ENCODE measurements at places on chromosomes 3 and 15.

GRCh38 chr3:63862804-63863149, 828 bp downstream of the THOC7 start:
- DNase-seq, result no peak

DNA sequence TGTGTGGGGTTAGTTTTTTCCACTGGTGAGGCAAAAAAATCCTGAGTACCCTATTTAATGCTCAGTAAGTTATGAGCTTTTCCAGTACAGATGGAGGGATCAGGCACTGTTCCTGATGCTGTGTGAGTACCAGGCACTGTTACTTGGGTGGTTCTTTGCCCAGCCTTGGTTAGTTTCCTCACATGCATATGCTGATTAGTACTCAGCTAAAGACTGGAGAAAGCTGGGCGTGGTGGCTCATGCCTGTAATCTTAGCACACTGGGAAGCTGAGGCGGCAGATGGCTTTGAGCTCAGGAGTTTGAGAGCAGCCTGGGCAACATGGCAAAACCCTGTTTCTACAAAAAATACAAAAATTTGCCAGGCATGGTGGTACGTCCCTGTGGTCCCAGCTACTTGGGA, 210.3 kb upstream of the SGO1 start:
- DNase-seq, result no peak

DNA sequence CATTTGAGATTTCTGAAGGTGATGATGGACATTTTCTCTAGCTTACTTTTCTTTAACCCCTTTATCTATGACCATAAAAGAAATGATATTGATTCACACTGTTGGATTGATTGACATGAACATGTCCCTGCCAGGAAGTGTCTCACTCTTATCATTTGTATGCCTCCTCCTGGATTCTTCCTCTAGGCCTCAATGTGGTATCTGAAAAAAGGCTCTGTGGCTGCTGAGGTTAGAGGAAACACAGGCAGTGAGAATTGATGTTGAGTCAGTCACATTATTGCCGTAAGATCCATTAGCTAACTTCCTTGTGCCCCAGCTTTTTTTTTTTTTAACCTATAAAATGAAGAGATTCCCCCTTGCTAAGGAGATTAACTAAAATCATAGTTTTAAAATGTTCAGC, 8.0 kb upstream of the THRB start:
- DNase-seq, result no peak

DNA sequence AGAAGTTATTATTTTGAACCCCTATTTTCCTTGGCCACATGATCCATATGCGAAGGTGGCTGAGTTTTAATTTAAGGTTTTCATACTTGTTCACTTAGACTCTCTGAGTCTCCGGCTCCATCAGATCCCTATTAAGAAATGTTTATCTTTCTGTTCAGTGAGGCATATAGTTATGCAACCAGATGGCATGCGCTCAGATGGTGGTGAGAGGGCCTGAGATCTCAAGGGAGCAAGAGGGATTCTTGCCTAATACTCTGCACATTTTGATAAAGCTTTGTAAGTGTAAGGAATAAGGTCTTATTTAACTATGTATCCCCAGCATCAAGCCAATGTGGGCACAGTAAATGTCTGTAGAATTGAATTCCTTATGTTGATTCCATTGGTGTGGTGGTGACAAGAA, 78.9 kb upstream of the DPH6 start:
- DNase-seq, result peak; percentile 79

- peak; percentile 13 for DNase-seq
These were observed 195.5 kb downstream of the SSR3 start for GRCh38 chr3:156359368-156359767.

GRCh38 chr3:33578325-33579177, 138.3 kb upstream of the UBP1 start:
- DNase-seq, result peak; percentile 14

DNA sequence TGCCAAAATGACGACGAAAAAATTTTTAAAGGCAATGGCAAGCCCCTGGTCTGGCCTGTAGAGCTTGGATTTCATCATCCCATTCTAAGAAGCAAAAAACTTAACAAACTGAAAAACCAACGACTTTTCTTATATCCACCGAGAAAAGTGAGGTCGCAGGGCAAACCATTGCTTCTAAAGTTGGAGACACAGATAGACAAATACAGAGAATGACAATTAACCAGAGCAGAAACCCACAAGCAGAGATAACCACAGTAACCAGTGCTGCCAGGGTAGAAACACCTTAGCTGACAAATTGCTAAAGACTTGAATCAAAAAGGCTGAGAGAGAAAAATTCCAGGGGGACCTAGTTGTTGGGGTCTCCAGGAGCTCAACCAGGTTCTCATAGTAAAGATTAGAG, 386.5 kb upstream of the SGO1 start:
- DNase-seq, result no peak

- no peak for DNase-seq
These were observed 429.8 kb upstream of the TPM1 start for GRCh38 chr15:62612771-62613170.

DNA sequence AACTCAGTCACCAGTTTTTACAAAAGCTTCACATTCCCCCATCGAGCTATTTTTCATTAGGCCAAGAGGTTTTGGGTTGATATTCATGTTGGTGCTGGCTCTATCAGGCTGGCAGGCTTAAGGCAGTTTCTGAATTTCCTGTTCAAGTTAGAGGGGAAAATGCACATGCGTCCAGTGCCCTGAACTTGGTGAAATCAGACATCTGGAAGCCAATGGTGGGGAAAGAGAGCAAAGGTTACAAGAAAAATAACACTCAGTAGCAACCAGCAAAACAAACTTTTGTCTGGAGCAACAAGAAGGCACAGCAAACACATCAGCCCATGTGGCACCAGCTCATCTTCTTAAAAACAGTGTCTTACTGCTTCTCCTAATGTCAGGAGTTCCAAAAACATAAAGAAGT, 155.6 kb upstream of the TSC22D2 start:
- DNase-seq, result no peak

GRCh38 chr15:84762840-84763572, 14.6 kb downstream of the ZNF592 start:
- no peak for DNase-seq

- DNase-seq, result no peak
These were observed 977.3 kb downstream of the TBL1XR1 start for GRCh38 chr3:176219970-176220369.

- no peak for DNase-seq
These were observed 113.2 kb upstream of the IQSEC1 start for GRCh38 chr3:13186435-13186815.

DNA sequence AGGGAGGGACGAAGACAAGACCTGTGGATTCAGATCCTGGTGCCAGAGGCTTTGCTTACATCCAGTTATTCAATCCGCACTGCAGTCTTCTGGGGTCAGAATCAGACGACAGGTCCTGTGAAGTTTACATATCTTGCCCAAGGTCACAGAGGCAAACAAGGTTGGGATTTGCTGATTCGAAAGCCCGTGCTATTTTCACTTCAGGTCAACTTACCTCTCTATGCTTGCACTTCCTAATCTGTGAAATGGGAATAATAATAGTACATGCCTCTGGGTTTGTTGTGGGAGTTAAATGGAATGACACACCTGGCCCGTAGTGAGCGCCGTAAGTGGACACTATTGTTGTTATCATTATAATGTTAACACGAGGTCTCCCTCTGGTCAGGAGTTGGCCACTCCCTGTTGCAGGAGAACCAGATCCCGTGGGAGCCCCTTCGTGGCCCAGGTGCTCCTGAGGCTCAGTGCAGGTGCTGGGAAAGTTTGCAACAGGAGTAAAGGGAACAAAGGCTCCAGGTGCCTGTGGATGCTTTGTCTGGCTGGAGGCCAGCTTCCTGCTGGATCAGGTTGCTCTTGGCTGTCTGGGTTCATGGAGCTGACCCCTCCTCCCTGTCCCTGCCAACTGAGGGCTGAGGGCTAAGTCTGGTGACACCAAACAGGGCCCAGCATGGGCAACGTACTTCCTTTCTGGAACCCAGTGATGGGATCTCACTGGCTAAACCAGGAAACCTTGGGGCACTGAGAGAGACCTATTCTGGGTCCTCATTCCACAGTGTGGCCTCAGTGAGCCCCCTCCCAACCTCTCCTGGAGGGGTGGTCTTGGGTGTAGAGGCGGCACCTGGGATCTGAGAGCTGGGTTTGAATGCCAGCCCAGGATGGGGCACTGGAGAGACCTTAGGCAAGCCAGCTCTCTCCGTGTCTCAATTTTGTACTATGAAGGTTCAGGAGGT, 40.1 kb upstream of the SEMA4B start:
- no peak for DNase-seq

DNA sequence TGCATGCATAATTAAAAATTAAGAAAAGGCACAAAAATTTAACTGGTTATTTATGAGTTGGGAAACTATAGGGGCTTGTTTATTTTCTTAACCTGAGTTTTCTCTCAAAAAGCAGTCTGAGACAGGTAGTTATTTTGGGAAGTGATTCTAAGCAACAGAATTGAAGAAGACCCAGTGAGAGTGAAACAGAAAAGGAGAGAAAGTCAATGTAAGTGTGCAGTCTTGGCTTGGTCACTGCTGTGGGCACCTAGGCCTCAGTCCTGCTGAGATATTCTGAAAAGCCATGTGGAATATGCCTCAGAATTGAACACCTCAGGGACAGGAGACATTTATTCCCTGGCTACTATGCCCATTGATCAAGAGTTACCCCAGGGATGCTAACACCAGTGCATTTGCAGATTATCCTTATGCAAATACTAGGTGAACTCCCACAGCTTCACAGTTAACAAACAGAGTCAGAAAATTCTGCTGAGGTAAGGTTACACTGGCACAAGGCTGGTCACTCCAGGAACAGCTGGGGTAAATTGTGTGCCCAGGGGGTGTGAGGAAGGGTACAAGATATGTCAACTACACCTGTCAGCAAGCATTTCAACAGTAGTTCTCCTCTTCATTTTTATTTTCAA, 222.7 kb downstream of the EFHB start:
- no peak for DNase-seq

DNA sequence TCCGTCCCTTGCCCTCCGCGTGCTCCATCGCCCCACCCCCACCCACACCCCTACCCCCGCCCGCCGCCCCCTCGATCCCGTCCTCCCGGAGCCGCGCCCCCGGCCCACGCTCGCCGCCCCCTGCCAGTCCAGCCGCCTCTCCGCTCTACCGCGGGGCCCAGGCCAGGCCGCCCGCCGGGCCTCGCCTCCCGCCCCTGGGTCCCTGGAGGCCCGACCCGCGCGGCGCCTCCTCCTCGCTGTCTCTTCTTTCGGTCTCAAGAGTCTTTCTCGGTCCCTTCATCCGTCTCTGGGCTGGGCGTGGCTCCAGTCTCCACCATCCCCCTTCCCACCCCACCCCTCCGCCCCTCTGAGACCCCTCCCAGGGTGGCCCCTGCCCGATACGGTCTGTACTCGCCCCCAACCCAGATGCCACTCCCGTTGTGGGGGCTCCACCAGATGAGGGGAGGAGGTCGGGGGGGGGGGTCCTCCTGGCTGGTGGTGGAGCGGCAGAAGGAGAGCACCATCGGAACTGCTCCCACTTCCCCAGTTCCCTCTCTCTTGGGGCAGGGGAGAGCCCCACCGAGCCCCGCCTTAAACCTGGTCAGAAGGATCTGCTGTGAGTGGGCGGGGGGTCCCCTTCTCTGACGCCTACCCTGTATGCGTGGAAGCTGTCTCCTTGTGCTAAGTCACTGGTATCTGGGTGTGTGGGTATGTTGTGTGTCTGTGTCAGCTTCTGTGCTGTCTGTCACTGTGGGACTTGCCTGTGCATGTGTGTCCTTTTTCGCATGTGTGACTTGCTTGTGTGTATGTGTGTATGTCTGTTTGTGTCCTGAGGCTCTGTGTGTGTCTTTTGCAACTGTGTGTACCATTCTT, 1.0 kb downstream of the PRKCD start:
- DNase-seq, result no peak

DNA sequence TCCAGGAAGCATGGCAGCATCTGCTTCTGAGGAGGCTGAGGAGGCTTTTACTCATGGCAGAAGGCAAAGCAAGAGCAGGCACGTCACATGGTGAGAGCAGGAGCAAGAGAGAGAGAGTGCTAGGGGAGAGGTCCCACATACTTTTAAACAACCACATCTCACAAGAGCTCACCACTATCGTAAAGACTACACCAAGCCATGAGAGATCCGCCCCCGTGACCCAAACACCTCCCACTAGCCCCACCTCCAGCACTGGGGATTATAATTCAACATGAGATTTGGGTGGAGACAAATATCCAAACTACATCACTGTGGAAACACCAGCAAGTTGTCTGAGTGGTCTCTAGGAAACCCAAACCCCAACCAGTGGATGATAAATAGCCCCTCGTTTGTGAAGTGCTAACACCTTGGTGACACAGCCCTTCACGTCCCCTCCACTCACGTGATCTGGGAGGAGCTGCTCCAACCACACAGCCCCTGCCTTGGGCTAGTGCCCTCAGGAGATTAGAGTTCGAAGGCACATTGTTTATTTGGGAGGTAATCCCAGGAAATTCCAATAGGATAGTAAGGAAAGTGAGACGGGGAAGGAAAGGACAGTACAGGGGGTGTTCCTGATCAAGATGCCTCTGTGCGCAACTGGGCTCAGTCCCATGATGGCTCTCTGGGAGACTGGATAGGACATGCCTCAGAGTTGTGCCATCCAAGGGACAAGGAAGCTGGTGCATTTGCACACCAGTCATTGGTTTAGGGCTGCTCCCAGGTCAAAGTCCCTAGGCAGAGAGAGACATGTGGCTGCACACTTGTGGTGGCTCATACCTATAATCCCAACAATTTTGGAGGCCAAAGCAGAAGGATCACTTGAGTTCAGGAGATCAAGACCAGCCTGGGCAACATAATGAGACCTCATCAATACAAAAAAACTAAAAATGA, 80.6 kb upstream of the CTNNB1 start:
- no peak for DNase-seq

DNA sequence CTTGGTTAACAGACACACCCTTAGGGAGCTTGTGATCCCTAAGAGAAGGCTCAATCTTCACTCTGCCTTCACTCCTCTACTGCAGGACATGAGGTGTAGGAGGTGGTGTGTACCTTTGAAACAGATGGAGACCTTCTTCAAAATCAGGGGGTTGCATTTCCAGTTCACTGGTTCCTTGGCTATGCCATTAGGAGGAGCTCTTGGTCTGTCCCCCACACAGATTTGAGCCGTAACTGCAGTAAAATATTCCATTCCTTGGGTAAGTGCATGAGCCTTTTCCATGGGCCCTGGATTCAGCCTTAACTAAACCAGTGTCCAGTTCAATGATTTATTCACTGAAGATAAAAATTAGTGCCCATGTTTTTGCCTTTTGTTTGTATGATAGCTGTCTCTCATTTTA, 144.6 kb downstream of the MCTP2 start:
- no peak for DNase-seq

DNA sequence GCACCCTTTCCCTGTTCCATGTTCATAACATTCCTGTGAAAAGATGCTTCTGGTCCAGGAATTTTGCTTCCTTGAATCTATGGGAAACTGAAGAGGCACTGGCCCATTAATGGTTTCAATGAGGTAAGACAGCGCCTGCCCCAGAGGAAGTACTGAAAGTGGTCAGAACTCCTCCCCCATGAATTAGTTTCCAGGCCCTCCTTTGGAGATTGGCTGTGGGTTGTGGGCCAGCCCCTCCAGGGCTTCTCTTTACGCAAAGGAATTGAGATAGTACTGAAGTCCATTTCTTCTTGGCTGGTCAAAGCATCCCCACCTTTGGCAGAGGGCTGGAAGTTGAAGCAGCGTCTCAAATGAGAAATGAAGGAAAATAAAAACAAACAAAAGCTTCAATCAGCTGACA, 175.5 kb downstream of the POLR2M start:
- no peak for DNase-seq

All from HS-5 (cell line).